Bronchial smooth muscle cell (primary cell): ENCODE measurements at places on chromosomes 5 and 9. TPM values are rescaled to one million over a fixed set of nuclear protein-coding genes. Genes with fewer than 3 reads are reported as not detected.

FBLL1 gene
- total RNA-seq = 0.26 and 0.79 TPM in 2 replicates

PFN3 gene
- not detected in 2 replicates for total RNA-seq

CDC20B gene
- 0.09 TPM in 1 of 2 replicates, not detected in the other for total RNA-seq

PLPP7 gene
- 1.7 and 4.5 TPM in 2 replicates for total RNA-seq

PCBD2 gene
- 1.7 and 3.2 TPM in 2 replicates for total RNA-seq

LRRC70 gene
- total RNA-seq = 0.26 and 0.79 TPM in 2 replicates
